NCI-H226 (cell line): ENCODE measurements at places on chromosomes 2 and 18.

DNA sequence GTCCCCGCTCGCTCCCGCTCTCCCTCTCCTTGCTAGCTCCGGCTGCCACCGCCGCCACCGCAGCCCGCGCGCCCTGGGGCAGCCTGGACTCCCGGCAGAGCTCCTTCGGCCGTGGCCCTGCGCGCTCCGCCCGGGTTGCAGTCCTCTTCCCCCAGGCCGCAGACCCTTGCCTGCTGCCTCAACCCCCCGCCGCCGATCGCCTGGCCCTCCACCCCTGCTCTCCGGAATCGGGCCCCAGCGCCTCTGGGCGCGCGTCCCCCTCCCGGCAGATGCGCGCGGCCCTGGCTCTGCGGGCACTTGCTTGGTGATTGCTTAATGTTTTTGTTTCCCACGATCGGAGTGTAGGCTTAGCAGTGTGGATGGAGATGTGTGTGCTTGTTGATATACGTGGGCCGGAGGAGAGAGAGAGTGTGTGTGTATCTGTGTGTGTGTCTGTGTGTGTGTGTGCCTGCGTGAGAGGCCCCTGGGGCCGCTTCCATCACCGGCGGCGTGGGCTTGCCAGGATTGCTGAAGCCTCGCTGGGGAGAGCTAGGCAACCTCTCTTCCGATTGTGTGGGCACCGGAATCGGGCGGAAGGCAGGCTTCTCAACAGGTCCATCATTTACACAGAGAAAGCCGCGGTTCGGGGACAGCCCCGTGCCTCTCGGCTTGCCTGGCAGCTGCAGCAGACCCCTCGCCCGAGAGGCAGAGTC lies 877 bp downstream of the INHBB start:
- no peak for DNase-seq

DNA sequence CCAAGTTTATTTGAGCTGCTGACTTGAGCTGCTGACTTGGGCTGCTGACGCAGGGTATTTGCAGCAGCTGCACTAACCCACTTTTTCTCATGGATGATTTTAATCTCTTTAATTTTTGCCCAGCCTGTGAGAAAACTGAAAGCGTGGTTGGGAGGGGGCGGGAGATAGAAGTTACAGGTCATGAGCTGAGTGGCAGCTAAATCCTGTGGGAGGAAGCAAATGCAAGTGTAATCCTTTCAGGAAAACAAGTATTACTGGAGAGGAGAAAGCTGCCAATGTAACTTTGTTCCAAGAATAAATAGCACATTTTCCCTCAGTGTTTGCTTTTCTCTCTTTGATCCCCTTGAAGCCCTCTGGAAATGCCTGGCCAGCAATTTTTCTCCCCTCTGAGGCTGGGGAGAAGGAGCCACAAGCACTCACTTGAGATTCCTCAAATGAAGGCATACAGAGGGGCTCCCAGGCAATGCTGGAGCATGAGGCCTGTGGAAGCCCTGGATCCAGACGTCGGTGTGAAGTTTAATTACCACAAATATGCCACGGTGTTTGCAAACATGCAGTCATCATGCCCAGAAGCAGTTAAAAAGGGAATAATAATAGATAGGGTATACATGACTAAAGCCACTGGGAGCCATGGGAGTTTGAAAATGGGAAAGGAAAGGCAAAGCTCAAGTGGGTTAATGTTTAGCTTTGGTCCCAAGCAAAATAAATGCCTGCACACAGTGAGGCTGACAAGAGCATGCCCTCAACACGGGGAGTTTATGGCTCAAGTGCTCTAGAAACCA lies 10.4 kb upstream of the EVA1A start:
- DNase-seq, result no peak

GRCh38 chr2:148545390-148546256 lies 98.9 kb upstream of the EPC2 start:
- DNase-seq, result no peak

- DNase-seq, result no peak
Measured at GRCh38 chr2:47129191-47129706, 25.9 kb downstream of the STPG4 start.

DNA sequence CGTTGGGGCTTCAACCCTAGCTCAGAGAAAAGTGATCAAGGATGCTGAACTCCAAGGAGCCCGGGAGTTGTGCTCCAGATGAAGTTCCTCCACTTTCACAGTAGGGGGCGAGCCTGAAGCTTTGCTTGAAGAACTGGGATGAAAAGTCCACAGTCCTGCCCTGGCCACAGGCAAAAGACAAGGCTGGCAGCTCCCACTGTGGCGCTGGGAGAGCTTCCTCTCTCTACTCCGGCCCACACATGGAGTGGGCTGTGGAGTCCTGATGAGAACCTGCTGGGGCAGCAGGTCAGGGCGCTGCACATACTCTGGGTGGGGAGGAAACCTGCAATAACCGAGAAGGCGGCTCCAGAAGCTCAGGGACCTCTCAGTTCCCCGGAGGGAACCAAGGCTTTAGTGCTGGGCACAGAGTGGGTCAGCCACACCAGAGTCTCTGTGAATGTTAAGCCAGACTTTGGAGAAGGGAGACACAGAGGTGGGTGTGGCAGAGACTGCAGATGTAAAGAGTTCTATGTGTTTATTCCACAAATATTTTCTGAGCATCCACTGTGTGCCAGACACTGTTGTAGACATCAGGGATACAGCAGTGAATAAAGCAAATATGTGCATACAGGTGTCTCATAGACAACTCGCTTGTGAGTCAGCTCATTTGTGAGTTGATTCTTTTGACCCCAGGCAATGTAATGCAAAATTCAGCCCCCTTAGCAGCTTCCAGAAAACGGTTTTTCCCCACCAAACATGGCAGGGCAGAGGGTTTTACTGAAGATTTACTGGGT lies 48.0 kb upstream of the MRPL33 start:
- DNase-seq, result peak; percentile 52

GRCh38 chr18:48700446-48700845 lies 161.6 kb downstream of the CTIF start:
- no peak for DNase-seq

- DNase-seq, result no peak
Measured at GRCh38 chr2:216838151-216838550, 21.7 kb downstream of the TNP1 start.

DNA sequence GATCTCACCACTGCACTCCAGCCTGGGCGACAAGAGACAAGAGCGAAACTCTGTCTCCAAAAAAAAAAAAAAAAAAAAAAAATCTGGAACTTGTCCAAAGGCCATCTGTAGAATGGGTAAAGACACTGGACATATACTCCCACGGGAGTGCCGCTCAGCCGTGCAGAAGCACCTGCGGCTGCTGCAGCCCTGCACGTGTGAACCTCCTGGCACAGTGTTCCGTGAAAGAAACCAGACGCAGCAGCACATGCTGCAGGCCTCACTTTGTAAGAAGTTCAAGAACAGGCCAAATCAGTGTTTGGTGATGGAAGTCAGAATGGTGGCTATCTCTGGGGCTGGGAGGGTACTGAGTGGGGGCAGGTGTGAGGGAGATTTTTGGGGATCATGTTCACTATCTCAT lies 6.5 kb downstream of the CHRND start:
- DNase-seq, result no peak
